ENCODE measurements at places on chromosomes 6 and 20.
A peak's percentile ranks its signal among the peaks of the same experiment; 100 is the strongest.

DNA sequence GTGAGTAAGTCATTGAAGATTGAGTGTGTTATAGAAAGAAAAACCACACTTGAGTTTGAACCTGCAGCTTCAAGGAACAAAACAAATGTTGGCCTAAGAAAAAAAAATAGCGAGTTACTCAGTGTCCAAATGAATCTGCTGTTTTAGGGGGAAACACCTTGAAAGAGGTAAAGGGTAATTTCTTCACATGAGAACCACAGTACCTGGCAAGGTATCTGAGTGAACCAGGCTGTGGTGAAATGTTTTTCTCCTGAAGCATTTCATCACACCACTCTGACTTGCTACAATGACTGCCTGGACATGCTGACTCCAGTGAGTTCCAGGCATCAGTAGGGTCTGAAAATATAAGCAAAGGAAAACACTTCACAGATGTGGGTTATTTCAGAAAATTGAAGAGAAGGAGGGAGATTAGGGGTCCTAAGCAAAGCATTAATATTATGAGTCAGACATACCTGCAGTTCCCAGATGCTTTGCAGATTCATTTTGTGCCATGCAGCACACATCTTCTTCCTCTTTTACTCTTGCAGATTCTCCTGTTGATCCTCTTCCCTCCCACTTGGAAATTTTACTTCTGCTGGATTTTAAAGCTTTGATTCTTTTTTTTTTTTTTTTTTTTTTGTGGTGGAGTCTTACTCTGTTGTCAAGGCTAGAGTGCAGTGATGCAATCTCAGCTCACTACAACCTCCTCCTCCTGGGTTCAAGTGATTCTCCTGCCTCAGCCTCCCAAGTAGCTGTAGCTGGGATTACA, 206.2 kb upstream of the SGK1 start:
- DNase-seq = peak; percentile 80

DNA sequence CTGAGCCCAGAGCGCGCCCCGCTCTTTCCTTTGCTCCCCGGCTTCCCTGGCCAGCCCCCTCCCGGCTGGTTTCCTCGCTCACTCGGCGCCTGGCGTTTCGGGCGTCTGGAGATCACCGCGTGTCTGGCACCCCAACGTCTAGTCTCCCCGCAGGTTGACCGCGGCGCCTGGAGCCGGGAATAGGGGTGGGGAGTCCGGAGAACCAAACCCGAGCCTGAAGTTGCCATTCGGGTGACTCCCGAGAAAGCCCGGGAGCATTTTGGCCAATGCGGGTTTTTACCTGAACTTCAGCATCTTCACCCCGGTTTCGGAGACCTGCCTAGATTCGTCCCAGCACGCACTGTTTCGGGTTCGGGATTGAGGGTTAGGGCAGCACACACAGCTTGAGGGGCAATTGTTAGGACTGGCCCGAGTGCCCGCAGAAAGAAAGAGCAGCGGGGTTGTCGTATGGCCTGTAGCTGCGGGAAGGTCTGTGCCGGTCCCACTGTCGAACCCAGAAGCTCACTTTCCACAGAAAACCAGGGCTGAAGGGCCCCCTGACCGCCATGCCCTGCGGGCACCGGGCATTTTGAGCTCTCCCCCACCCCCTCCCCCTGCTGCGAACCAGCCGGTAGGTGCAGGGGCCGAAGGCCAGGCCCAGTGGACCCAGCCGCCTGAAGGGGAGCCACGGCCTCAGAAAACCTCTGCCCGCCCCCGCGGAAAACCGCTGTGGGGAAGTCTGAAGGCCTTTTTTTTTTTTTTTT, 2.1 kb downstream of the FOXP4 start:
- no peak for DNase-seq

DNA sequence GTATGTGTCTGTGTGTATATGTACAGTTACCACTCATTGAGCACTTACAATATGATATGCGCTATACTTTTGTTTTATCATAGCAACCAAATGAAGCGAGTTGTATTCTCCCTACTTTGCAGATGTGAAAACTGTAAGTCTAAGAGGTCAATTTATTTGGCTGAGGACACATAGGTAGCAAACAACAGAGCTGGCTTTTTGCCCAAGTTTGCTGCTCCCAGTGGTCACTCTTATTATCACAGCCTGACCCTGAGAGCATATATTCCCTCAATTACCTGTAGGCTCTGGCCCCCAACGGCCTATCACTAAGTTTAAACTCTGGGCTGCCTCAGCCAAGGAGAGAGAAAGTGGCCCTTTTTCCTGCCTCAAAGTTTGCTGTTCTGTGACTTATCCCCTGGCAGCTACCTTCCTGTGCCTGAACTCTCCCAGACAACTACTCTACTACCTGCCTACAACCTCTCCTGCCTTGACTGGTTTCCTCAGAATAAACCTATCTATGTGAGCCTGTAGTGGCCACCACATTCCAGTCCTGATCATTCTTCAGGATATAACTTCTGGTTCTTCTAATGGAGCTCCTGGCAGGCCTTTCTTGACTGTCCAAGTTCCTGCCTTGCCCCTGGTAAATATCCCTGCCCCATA, 221.8 kb downstream of the FRK start:
- peak; percentile 44 for DNase-seq

DNA sequence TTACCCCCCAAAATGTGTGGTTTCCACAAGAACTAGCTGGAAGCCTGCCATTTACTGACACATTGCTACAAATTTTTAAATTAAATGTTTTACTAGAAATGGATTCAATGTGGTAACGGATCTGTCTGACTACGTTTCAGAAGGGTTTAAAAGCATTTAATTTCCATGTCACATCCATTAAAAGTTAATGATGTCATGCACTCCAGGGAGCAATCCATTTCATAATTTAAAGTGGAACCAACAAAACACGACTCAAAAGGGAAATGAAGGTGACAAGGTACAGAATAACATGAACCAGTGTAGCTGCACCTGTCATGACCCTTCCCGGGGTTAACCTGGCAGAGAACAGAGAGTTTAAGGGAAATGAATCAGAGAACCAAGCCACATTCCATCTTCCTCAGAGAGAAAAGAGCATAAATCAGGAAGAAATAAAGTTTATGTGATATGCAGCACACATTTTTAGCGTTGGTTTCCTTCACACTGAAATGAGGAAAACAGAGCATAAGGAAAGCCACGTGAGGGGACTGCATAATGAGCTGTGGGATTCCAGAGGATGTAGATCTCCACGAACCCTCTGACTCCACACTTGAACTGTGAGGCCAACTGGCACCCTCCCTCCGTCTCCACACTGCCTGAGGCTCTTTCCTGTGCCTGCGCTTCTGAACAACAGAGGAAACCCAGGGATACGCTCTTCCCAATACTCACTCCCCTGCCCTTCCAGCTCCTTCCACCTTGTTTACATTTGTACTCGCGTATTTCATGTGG, 170.3 kb upstream of the AHI1 start:
- DNase-seq = peak; percentile 37

DNA sequence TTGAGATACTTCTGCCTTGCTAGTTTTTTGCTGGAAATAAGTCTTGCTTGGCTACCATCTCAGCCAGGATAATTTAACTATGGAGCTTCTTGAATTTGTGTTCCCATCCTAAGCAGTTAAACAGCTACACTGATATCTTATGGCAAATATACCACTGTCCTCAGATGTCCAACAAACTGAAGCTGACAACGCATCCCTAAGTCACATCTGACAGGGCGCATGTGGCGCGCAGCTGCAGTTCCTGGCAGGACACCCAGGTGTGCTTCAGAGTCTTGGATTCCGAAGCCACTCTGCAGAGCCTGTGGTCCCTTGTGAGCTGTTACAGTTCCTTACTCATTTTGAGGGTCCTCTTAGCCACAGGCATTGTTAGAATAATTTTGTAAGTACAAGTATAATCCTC, 127.9 kb downstream of the WDR27 start:
- DNase-seq = no peak

DNA sequence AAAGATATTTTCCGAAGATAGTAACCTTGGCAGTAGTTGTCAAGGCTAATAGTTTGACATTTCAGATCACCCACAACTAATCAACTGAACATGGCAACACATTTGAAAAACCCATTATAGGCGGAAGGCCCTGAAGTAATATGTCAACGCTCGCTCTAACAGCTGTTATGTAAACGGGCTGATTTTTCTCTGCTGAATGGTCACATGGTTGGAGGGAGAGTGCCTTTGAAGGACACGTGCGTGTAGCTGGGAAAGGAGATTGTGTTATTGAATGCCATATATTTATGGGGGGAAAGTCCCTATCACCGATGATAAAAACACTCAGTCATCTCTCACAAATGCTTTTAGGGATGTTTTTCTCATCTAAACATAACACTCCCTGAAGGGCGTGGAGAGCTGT, 160.0 kb upstream of the RALGAPA2 start:
- no peak for DNase-seq

GRCh38 chr6:2866171-2866846, 24.6 kb upstream of the SERPINB1 start:
- peak; percentile 35 for DNase-seq

GRCh38 chr20:42319252-42320013, 701.3 kb upstream of the CHD6 start:
- DNase-seq = no peak

DNA sequence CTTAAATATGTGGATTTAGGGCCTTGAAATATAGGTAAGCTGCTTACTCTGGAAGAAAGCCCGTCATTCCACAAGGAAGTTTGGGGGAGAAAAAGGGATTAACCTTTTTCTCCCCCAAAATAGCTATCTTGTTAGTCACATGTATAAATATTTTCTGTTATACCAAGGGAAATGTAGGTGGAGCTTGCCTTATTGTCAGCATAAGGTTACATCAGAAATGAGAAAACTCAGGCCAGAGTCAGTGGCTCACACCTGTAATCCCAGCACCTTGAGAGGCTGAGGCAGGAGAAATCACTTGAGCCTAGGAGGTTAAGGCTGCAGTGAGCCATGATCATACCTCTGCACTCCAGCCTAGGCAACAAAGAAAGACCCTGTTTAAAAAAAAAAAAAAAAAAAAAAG, 129.9 kb downstream of the LRFN2 start:
- DNase-seq = peak; percentile 26

- no peak for DNase-seq
Observed at GRCh38 chr20:32149566-32150170, 40.2 kb downstream of the TM9SF4 start.

DNA sequence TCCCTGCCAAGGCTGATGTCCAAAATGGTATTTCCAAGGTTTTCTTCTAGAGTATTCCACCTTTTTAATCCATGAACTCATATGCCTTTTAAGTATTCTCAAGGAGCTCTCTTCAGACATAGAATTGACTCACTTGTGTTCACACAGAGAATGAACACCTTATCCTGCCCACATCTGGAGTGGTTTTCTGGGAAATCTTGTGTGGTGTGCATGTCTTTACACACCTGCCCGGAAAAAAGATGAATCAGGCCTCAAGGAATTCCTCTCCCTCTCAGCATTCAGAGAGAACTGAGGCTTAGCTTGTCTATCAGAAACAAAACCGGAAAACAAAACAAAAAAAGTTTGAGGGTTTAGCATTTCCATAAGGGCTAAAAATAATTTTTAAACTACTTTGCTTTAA, 148.8 kb downstream of the TFAP2A start:
- peak; percentile 90 for DNase-seq

DNA sequence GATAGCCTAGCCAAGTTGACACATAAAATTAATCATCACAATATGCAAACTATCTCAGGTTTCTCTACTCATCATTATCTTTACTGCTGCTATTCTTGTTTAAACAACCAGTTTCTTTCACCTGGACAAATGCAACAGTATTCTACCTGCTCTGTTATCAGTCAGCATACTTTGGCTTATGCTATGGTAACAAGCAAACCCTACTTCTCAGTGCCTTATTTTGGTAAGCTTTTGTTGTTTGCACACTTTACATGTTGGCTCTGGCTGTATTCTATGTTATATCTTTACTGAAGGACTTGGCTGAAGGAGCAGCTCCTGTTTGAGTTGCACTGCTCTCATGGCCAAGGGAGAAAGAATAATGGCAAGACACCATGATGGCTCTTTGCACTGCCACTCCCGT, 463.1 kb downstream of the EPM2A start:
- peak; percentile 18 for DNase-seq

DNA sequence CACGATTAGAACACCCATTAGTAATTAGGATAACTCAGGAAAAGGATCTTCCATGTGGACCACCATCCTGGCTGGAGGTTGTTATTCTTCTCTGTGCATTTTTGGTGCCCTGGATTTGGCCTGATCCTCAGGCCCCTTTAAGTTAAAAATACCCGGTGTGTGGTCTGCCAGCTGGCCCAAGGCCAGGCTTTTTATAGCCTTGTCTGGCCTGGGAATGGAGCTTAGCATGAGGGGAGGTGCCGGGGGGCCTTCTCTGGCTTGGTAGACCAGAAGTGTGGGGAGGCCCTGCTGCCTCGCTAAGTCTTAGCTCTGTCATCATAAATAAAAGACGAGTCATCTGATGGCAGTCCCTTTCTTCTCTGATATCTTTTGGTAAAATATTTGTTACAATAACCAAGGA, 71.4 kb downstream of the ARID1B start:
- no peak for DNase-seq

DNA sequence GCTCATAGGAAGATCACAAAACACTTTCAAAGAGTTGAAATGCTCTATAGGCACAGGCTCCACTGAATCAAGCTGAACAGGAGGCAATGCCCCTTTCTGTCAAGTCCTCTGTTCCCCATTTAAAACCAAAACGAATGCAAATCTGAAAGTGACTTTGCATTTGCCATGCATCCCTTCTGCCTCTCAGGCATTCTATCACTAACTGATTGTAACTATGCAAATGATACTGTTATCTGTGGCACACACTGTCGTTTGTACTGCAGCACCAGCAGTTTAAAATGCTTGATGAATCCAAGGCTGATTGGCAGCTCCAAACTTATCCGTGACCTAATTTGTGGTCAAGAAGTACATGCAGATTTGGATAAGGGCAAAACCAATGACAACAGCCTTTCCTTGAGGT, 1067.5 kb upstream of the MAP3K7 start:
- no peak for DNase-seq

DNA sequence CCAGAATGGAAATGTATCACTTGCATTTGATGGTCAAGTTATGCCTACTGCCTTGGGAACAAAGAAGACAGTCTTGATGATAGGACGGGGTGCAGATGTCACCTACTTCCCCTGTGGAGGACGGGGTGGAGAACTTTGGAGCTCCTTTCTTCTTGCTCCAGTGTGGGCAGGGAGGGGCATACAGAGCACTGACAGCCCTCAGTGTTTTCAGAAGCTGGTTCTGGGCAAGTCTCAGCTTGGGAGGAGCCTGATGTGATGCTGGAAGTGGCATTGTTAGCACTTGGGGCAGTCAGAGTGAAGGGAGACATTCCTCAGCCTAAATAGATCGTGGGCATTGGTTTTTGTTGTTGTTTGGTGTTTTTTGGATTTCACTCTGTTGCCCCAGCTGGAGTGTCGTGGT, 59.7 kb downstream of the SYNJ2 start:
- peak; percentile 68 for DNase-seq

- no peak for DNase-seq
Observed at GRCh38 chr20:49661560-49662329, 51.9 kb downstream of the B4GALT5 start.

Data from bronchial epithelial cell (primary cell).